ENCODE measurements at places on chromosomes 2 and 18.
A peak's percentile ranks its signal among the peaks of the same experiment; 100 is the strongest.

GRCh38 chr18:172361-172760 lies 14.0 kb downstream of the USP14 start:
- no peak for DNase-seq

DNA sequence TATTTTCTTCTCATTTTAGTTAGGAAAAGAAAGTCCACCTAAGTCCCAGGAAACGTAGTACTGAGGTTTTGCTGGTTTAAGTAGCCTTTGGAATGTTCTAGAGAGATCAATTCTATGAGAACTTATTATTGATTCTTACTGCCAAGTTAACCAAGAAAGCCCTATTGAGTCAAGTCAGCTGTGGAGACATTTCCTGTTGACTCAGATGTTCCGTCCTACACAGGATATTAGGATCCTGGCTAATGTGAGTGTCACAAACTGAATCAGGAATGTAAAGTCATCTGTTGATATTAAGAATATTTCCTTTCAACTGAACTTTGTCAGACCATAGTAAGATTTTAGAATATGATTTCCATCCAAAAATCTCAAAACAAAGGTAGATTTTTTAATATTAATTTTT lies 654.3 kb downstream of the LRRTM4 start:
- DNase-seq, result peak; percentile 8

- no peak for DNase-seq
Observed at GRCh38 chr2:166762746-166763145, 125.5 kb upstream of the XIRP2 start.

GRCh38 chr2:137693534-137693933 lies 270.7 kb upstream of the HNMT start:
- DNase-seq, result peak; percentile 17

DNA sequence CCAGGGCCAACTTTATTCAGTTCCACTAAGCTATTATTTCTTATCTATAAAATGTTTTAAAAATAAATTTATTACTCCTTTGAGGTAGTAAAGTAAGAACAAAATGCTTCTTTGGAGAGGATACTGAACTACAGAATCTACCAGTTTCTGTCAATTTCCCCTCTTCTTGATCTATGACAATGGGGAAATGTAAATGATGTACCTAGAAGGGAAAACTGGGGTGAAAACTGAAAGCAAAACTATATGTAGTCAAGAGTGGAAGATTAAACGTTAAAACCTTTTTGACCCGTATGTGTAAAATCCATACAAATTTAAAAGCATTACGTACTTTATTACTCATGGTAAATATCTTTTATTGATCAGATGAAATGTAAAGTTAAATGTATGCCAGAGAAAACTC lies 1287.8 kb upstream of the TMEFF2 start:
- no peak for DNase-seq

DNA sequence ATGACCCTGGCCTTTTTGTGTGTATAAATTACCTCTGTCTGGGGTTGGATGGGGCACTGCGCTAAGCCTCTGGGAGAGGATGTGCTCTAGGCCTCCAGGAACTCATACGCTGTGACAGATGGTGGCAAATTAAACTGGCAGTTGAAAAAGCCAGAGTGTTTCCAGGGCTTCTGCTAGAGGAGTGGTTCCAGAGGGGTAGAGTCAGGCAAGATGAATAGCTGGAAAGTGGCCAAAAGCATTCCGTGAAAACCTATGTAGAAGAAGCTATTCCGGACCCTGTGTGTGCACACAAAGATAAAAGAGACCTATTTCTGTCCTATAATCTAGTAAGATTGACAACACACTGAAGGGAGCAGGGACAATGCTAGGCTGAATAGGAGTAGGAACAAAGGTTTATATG lies 84.8 kb downstream of the ACTR3 start:
- no peak for DNase-seq

DNA sequence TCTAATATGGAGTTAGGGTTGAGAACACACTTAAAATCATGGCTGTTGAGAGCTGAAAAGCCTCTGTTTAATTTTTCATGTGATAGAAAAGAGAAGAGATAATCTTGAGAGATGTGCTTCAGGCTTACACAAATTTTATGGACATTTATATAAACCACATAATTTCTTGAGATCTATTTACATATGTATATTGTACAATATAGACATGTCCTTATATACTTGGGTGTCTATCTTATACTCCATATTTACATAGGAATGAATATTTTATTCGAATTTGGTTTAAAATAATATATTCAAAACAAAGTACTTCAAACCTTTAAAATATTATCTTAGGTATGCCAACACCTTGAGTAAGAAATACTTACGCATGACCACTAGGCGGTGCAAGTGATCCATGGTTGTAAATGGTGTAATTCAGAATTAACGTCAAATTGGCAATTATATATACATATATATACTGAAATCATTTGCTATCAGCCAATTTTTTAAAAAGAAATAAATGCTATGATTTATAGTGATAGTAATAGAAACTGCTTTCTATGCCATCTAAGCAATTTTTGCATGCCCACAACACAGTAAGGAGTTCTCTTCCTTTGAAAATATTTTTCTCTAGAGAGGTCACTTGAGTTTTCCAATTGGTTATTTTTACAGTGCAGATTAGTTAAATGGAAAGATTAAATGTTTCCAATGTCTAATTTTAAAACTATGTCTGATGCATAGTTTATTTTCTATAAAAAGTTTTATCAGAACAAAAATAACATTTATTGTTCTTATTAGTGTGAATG lies 37.6 kb upstream of the SPAG16 start:
- peak; percentile 11 for DNase-seq
